ENCODE measurements at places on chromosomes 4 and X. TPM values are rescaled to one million over a fixed set of nuclear protein-coding genes. Genes with fewer than 3 reads are reported as not detected.

UNC5C gene
- total RNA-seq, result not detected

F11 gene
- not detected for total RNA-seq

KDR gene
- not detected for total RNA-seq

XK gene
- 0.05 TPM for total RNA-seq

TMPRSS11F gene
- total RNA-seq, result not detected

COL4A6 gene
- total RNA-seq, result not detected

GABRA4 gene
- total RNA-seq, result not detected

ETDB gene
- not detected for total RNA-seq

LCORL gene
- total RNA-seq, result 6.5 TPM

CCDC160 gene
- not detected for total RNA-seq

CXorf58 gene
- total RNA-seq, result not detected

ARHGAP4 gene
- 463 TPM for total RNA-seq

All from CD4-positive, alpha-beta T cell (primary cell).